ENCODE measurements at places on chromosomes 11 and 22.
A peak's percentile ranks its signal among the peaks of the same experiment; 100 is the strongest.

DNA sequence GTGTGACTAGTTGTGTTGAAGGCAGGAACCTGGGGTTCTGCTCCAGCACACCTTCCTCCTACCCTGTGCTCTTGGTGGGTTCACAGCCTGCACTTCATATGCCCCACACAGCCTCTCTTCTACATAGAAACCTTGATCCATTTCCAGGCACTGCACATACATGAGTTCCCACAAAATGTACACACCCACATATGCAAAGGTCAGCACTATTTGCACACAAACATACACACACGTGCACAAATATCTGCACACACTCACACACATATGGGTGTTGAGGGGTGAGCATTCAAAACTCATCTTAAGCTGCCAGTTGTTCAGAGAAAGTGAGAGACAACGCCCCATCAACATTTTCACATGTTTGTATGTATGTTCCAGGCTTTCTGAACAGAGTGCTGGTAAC is 201.0 kb downstream of the BARX2 start:
- H3K27ac ChIP-seq, result no peak overlapping the region
- no peaks in the 10 kb centered on the region for H3K27me3 ChIP-seq
- no peaks in the 10 kb centered on the region for H3K36me3 ChIP-seq
- no peaks in the 10 kb centered on the region for H3K4me1 ChIP-seq

GRCh38 chr11:62621567-62622470 is at the start of gene B3GAT3:
Gene B3GAT3, minus strand, starts transcription at chr11:62621986. Its CDS starts 39 bp downstream, at chr11:62621947.
- peaks cover 29% of the 10 kb centered on the region for H3K4me1 ChIP-seq
- no peaks in the 10 kb centered on the region for H3K27me3 ChIP-seq
- peak; percentile 97 for DNase-seq

DNA sequence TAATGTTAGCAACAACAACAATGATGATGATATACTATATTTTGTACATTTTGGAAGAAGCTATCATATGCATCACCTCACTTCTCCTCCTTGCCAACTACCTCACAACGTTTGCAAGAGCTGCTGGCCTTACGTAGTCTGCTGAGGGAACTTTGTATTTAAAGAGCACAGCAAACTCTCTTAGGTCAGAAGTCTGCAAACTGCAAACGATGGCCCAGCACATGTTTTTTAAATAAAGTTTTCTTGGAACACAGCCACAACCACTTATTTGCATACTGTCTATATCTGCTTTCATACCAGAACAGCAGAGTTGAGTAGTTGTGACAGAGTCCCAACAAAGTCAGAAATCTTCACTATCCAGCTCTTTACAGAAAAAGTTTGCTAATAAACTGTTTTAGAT is 261.7 kb downstream of the TENM4 start:
- H3K27me3 ChIP-seq, result peaks cover 25% of the 10 kb centered on the region
- no peaks in the 10 kb centered on the region for H3K4me1 ChIP-seq
- H3K27ac ChIP-seq, result no peak overlapping the region
- DNase-seq, result no peak
- no peaks in the 10 kb centered on the region for H3K36me3 ChIP-seq

DNA sequence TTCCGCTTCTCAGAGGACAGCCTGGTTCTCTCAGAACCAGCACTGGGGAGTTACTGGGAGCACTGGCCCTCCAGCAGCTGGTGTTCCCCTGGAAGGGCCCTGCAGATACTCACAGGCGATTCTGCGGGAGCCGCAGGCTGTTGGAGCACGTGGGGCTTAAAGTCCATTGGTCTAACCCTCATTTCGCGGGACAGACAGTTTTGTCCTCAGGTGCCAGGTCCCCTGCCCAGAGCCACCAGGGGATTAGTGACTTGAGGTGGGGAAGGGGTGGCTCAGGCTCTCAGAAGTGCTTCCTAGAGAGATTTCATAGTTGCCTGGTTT is 53.9 kb downstream of the CACNA1I start:
- H3K27ac ChIP-seq, result no peak overlapping the region
- H3K4me1 ChIP-seq, result no peaks in the 10 kb centered on the region
- peaks cover 23% of the 10 kb centered on the region for H3K27me3 ChIP-seq
- DNase-seq, result no peak
- H3K4me3 ChIP-seq, result no peak overlapping the region

GRCh38 chr11:60950933-60951605 is 907 bp downstream of the SLC15A3 start:
- peaks cover 23% of the 10 kb centered on the region for H3K4me1 ChIP-seq
- H3K27me3 ChIP-seq, result no peaks in the 10 kb centered on the region
- DNase-seq, result peak; percentile 59
- H3K27ac ChIP-seq, result no peak overlapping the region

GRCh38 chr22:49509016-49509415 is 318.7 kb downstream of the BRD1 start:
- DNase-seq, result no peak
- no peak overlapping the region for H3K4me3 ChIP-seq
- H3K36me3 ChIP-seq, result peaks cover 16% of the 10 kb centered on the region
- peaks cover 6% of the 10 kb centered on the region for H3K4me1 ChIP-seq

DNA sequence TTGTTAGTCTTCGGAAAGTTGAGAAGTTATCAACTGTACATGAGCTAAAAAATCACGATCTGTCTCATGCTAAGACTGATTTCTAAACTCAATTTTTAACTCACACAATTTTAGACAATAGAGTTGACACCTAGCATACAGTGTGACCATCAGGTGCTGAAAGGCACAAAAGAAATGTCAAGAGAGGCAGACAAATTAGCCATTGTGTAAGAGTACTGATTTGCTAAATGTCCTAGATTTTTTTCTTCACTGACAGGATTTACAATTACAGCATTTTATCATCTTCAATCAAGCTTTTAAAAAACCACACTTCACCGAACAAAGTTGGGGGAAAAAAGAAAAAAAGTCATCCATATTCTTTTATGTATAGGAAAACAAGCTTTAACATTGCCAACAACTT is 7.0 kb downstream of the LGR4 start:
- H3K36me3 ChIP-seq, result no peaks in the 10 kb centered on the region
- no peak for DNase-seq
- no peak overlapping the region for H3K27ac ChIP-seq
- peaks cover 25% of the 10 kb centered on the region for H3K27me3 ChIP-seq
- peaks cover 2% of the 10 kb centered on the region for H3K4me1 ChIP-seq

DNA sequence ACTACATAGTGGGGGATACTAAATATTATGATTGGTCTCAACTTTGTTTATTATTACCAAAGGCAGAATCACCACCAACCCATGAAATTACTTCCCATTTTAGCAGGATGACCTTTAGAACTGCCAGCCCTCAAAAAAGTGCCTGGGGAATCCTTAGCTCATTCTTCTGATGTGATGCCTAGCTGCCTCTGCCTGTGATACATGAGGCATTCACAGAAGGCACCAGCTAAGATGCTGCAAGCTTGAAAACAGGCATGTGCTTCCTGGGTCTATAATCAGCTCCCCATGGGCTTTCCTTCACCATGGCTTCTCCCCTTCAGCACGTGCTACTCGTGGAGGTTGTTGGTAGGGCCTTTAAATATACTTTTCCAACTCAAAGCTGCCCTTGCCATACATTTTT is 50.4 kb upstream of the ARHGAP20 start:
- H3K27me3 ChIP-seq, result peaks cover 12% of the 10 kb centered on the region
- H3K4me1 ChIP-seq, result no peaks in the 10 kb centered on the region
- H3K36me3 ChIP-seq, result no peaks in the 10 kb centered on the region
- no peak overlapping the region for H3K27ac ChIP-seq
- DNase-seq, result no peak

DNA sequence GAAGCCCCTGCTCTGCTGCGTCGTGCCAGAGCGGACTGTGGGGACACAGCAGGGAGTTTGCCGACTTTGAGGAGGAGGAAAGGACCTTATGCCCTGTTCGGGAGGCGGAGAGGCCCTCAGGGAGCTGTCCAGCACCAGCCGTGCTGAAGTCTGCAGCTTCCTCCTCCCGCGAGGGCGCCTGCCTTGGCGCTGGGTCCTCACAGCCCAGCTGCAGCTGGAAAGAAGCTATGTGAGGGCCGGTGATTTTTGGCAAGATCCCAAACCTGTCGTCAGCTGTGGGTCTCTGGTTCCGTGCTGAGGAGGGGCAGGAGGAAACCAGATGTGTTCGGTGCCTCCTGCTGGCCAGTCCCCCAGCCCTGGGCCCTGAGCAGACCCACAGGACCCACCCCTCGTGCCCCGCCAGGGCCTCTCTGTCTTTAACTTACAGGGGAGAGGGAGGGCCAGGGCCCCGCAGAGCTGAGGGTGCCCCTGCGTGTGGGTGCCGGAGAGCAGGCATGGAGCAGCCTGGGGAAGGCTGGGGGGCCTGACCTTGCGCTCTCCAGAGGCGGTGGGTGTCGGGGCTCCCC is 12.0 kb downstream of the BRSK2 start:
- H3K27ac ChIP-seq, result no peak overlapping the region
- H3K4me3 ChIP-seq, result no peak overlapping the region
- H3K36me3 ChIP-seq, result no peaks in the 10 kb centered on the region
- peak; percentile 52 for DNase-seq

GRCh38 chr11:117786135-117786870 is 10.7 kb downstream of the DSCAML1 start:
- H3K36me3 ChIP-seq, result no peaks in the 10 kb centered on the region
- no peak for DNase-seq
- no peak overlapping the region for H3K27ac ChIP-seq
- no peak overlapping the region for H3K4me3 ChIP-seq

GRCh38 chr22:20519558-20519957 is 12.1 kb downstream of the MED15 start:
- H3K27ac ChIP-seq, result peak overlapping the region; percentile 74
- peaks cover 50% of the 10 kb centered on the region for H3K36me3 ChIP-seq
- no peaks in the 10 kb centered on the region for H3K27me3 ChIP-seq

DNA sequence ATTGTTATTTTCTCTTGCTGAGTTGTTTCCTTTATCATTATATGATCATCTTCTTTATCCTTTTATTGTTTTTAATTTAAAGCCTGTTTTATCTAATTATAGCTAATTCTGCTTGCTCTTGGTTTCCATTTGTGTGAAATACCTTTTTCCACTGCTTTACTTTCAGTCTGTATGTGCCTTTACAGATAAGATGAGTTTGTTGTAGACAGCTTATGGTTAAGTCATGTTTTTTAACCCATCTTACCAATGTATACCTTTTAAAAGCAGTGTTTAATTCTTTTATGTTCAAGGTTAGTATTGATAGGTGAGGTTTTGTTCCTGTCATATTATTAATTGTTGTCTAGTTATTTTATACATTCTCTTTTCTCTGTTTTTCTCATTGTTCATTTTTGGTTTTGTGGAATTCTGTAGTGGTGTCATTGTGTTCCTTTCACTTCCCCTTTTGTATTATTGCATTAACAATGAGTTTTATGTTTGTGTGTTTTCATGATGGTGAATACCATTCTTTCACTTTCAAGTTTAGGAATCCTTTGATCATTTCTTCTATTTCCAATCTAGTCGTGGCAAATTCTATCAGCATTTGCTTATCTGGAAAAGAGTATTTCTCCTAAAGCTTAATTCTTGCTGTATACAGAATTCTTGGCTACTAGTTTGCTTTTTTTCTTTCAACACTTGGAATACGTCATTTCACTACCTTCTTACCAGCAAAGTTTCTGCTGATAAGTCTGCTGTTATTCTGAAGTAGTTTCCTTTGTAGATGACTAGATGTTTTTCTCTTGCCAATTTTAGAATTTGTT is 21.8 kb downstream of the OR5AN1 start:
- no peak for DNase-seq
- H3K27me3 ChIP-seq, result peaks cover under 1% of the 10 kb centered on the region
- H3K36me3 ChIP-seq, result no peaks in the 10 kb centered on the region
- H3K4me3 ChIP-seq, result no peak overlapping the region

GRCh38 chr11:126419801-126420697 is 64.6 kb downstream of the ST3GAL4 start:
- H3K4me1 ChIP-seq, result peaks cover 12% of the 10 kb centered on the region
- H3K27me3 ChIP-seq, result peaks cover 21% of the 10 kb centered on the region
- H3K27ac ChIP-seq, result no peak overlapping the region
- H3K4me3 ChIP-seq, result no peak overlapping the region
- DNase-seq, result no peak

DNA sequence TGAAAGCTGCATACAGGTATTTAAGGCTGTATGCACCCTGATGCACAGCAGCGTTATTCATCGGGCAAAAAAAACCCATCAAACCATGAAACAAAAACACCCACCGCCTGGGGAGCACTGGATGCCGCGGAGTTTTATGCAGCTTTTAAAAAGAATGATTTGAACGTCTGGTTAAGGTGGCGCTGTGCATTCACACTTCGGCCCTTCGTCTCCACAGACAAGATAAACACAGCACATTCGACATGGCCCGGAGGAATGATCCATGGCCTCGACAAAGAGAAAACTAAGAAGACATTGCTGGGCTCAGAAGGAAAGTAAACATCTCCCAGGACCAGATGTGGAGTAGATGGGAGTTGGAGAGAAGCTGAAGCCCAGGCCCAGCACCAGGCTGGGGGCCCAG is 40.8 kb upstream of the GAL start:
- no peak overlapping the region for H3K27ac ChIP-seq
- H3K4me1 ChIP-seq, result no peaks in the 10 kb centered on the region
- DNase-seq, result no peak
- peaks cover 3% of the 10 kb centered on the region for H3K27me3 ChIP-seq

DNA sequence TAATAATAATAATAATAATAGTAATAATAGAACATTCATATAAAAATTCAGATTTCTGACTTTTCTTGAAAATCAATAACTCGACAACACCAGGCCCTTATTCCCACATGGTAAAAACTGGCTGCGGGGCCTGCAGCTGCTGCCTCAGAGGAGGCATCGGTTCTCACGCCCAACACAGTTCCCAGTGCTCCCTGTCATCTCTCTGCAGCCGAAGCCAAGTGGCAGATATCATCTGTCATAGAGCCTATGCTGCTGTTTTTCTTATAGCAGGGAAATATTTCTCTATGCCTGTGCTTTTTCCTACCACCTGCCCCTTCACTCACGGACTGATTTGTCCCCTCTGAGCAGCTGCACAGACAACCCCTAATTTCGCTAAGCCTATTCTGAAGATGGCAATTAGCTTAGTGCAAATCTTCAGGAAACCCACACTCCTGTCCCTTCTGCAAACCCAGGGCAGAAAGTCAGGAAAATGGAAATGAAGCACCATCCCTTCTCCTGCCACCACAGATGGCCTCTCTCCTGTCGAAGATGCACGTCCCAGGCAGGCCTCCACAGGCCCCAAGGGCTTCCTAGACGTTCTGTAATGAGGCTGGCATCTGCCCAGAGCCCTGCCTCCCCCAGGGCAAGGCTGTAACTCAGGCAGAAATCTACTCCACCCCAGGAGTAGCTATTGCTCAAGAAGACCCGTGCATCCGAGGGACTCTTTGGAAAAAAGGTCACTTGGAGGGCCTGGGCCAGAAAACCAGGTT is 66.7 kb downstream of the SYN3 start:
- DNase-seq, result no peak
- H3K27ac ChIP-seq, result no peak overlapping the region
- H3K36me3 ChIP-seq, result no peaks in the 10 kb centered on the region
- H3K4me3 ChIP-seq, result no peak overlapping the region
- H3K27me3 ChIP-seq, result peaks cover 8% of the 10 kb centered on the region

GRCh38 chr11:79466411-79466810 is 25.6 kb upstream of the TENM4 start:
- no peaks in the 10 kb centered on the region for H3K36me3 ChIP-seq
- no peak overlapping the region for H3K27ac ChIP-seq
- peaks cover 6% of the 10 kb centered on the region for H3K27me3 ChIP-seq
- H3K4me1 ChIP-seq, result no peaks in the 10 kb centered on the region
- H3K4me3 ChIP-seq, result no peak overlapping the region

- DNase-seq, result no peak
- H3K27ac ChIP-seq, result no peak overlapping the region
- H3K27me3 ChIP-seq, result no peaks in the 10 kb centered on the region
Measured at GRCh38 chr11:8631395-8632118, 37.5 kb upstream of the STK33 start.

Data from activated naive CD8-positive, alpha-beta T cell treated with anti-CD3 and anti-CD28 coated beads for 36 hours (primary cell).